ENCODE measurements at places on chromosomes 11 and 22.

DNA sequence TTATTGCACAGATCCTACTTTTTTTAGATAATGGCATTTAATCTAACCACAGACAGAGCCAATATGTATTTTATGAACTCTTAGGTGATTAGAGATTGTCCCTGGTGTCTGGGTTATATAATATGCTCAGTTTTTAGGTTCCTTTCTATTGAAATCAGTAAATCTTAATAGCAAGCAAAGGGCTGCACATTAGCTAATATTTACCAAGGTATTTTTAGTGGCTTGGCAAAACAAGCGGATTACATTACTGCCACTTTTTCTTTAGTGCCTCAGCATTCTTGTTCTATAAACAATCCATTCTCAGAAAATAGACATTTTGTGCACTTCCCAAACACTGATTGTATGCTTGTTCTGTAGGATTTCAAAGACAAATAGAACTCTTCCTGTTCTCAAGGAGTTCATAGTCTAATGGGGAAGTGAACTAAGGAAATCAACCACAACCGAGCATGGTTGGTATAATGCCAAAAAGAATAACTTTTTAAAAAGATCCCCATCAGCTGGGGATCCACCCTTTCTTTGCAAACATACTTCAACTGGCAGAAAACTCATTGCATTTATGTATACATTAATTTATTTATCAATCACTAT, 23.8 kb downstream of the KCNJ1 start:
- no peak for DNase-seq

GRCh38 chr22:41204066-41204465, 1.0 kb upstream of the L3MBTL2 start:
- DNase-seq, result no peak

- DNase-seq, result no peak
Measured at GRCh38 chr11:128963744-128964325, 21.2 kb upstream of the TP53AIP1 start.

DNA sequence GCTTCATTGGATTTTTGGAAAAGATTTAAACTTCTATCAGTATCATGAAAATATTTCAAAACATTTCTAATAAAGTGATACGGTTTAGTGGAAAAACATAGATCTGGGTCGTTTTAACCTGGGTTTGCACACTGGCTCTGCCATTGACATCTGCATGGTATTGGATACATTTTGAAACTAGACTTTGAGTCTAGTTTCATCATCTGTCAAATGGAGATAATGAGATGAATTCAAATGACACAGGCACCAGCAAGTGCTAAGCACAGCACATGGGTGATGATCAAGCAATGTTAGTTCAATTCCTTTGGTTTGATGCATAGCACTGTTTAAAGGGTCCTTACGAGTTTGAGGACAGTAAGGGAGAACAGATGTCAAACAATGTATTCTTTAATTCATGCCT, 819.0 kb upstream of the CCDC90B start:
- no peak for DNase-seq

GRCh38 chr11:129410395-129410960, 34.8 kb downstream of the BARX2 start:
- DNase-seq, result no peak

GRCh38 chr11:96180341-96180740, 162.7 kb downstream of the MAML2 start:
- no peak for DNase-seq

DNA sequence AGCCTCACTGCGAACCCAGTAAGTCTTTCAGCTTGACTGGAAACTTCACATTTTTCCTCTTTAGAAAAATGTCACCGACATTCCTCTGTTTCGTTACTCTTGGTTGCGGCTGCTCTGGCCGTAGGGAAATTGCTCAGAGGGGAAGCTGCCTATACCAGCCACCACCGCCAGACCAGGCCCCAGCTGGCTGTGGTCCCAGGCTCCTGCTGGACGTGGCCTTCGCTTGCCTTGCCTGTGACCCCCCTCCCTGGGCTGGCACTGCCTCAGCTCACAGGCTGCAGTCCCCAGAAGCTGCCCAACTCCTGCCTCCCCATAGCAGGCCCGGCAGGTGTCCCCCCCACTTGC, 197.8 kb downstream of the MN1 start:
- no peak for DNase-seq

DNA sequence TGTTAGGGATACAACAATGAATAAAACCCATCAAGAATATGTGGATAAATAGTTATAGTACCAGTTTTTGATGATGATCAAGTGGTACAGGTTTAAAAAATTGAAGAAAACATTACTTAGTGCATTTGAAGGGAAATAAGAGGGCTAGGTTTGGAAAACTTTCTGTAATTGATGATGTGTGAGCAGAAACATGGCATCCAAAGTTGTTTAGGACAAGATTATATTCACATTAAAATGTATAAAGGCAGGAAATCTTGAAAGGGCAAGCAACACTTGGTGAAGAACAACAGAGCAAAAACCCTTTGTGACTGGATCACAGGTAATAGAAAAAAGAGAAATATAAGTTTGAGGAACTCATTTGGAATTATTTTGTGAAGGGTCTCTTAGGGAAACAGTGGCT, 572.3 kb upstream of the RAG2 start:
- DNase-seq, result no peak

DNA sequence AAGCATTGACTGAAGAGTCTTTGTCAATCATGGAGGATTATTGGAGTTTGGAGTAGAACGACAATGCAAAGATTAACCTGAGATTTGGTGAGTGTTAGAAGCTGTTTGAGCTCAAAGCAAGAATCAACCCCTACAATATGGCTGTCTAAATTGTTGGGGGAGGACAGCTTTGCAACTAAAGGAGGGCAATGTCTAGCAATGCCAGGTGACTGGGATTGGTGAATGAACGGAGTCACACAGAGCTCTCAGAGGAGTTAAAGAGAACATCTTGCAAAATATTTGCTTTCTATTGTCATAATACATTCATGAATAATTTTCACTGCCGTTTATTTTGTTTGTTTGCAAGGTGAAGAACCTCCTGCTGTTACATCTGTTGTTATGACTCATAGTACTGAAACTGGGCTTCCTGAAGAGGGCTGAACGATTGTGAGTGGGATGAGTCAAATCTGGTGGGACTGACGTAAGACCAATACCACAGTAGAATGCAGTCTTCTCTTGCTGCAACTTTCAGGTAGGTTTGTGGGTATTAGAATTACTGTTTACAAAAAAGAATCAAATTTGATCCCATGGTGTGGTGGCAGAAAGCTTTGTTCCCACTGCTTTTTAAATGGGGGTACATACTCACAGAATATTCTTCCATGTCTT, 281.9 kb downstream of the CADM1 start:
- no peak for DNase-seq

DNA sequence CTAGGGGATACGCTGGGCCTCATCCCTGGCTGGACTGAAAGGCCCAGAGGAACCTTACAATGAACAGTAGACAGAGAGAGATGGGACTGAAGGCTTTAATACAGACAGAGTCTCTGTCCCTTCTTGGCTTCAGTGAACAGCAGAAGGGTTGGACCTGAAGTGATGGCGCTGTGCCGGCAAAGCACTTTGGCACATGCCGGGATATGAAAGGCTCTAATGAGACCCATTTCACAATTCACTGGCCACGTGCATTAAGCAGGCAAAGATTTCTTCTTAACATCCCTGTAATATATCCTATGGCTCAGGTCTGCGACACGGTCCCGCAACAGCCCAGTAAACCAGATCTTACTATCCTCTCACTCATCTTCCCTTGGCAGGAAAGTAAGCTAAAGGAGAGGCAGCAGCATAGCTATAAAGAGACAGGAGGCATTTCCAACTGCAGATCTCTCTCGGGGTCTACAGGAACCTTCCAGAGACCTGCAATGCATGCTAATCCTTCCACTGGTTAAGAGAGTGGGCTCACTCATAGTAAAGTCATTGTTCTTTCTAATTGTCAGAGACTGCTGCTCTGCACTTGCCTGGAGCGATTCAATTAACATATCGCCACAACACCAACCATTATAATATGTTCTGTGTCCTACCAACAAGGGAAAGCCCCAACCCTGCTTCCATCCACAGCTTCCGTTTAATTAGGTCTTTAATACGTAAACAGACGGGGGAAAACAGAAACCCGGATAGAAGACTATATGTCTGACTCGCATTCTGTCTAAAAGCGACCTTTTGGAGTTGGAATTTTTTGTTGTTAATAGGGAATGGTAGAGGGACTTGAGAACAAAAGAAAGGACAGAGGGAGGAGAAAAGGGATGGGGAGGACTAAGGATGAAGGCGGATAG, 1179.0 kb downstream of the LRRC4C start:
- peak; percentile 34 for DNase-seq

- no peak for DNase-seq
Measured at GRCh38 chr11:19772480-19772879, 59.8 kb downstream of the NAV2 start.

DNA sequence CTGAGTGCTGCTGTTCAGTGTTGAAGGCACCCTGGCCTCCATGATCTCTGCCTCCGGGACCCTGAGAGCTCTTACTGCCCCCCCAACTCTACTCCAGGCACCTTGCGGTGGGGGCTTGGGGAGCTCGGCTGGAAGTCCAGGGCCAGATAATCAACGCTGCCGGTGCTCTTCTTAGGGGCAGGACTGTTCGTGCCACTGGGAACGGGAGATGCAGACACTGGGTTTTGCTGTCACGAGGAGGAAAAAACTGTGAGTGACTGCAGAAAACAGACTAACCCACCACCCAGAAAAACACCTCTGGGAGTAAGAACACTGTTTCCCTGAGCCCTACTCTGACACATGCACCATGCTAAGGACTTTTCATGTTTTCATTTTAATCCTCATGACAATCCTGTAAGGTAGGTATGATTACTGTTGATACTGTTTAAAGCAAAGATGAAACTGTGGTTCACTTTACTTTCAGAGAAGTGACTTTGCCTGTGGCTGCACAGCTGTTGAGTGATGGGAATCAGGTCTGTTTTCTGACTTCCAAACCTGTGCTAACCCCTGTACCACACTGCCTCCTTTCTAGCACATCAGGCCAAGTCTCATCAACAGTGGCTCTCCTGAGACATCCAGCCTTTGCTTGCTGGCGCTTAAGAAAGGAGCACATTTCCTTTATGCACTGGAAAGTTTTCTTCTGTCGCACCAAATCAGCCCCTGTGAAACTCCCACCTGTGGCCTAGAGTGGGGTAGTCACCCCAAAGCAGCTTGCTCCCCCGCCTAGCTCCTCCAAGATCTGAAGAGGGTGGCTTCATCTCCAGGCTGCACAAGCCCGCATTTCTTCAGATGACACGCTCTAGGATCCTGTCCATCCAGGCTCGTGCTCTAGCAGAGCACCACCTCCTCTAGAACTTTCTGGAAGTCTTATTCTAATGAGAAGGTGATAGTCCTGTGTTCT, 31.8 kb downstream of the USP35 start:
- no peak for DNase-seq

GRCh38 chr11:92865352-92865751, 104.1 kb upstream of the MTNR1B start:
- no peak for DNase-seq

GRCh38 chr11:11396301-11397035, 43.4 kb upstream of the CSNK2A3 start:
- DNase-seq, result peak; percentile 21

DNA sequence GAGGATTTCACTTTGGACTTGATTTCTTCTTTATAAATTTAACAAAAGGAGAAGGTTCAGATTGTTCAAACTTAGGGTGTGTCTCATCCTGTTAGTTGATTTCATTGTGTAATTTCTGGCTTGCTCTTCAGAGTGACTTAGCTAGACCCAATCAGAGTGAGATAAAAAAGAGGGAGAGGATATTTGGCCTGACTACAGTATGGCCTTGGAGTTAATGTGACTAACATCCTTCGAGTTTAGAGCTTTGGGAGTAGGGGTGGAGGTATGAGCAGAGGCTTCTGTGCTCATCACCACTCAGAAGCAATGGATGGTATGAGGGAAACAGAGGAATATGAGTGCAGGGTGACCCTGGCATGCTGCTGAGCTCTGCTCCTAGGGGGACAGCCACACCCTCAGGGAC, 114.2 kb downstream of the ME3 start:
- DNase-seq, result no peak

DNA sequence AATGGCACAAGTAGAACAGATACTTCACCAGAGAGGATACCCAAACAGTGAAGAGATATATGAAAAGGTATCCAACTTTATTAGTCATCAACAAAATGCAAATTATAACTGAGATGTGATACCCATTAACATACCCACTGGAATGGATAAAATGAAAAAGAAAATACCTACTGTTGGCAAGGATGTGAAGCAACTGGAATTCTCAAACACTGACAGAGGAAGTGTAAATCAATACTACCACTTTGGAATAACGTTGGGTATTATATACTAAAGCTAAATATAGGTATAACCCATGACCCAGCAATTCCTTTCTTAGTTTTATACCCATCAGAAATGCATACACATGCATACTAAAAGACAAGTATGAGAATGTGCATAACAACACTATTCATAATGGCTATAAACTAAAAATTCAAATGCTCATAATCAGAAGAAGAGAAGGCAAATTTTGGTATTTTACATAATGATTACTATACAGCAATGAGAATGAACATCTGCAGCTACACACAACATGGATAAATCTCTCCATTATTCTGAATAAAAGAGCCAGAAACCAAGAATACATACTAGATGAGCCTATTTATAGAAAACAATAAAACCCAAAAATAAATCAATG, 80.6 kb downstream of the RPL27A start:
- no peak for DNase-seq

GRCh38 chr22:24156141-24156912, 25.0 kb upstream of the SUSD2 start:
- no peak for DNase-seq

- DNase-seq, result no peak
Measured at GRCh38 chr22:36577019-36577418, 48.1 kb upstream of the EIF3D start.

- no peak for DNase-seq
Measured at GRCh38 chr11:60991457-60991856, 20.0 kb downstream of the CD6 start.

- no peak for DNase-seq
Measured at GRCh38 chr11:2208691-2209369, 37.2 kb upstream of the TH start.

DNA sequence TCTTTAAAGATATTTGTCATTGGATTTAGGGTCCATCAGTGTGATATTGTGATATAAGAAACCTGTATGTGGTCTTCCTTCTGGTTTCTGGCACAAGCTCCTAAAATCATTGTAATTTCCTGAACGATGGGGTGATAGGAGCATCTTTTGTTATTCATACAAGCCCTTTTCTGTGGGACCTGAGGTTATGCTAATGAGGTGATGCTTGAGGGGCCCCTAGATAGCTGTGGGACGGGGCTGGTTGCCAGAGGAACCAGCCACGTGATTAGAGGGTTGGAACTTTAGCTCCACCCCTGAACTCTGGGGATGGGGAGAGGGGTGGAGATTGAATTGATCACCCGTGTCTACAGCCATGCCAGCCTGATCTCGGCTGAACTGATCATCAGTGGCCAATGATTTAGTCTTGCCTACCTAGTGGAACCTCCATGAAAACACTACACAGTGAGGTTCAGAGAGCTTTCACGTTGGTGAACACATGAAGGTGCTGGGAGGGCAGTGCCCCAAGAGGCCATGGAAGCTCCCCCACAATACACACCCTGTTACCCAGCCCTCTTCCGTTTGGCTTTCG, 62.8 kb downstream of the BCR start:
- DNase-seq, result no peak

Measured in amygdala (tissue), 56 donors.